ENCODE measurements at places on chromosomes 13 and 19.

DNA sequence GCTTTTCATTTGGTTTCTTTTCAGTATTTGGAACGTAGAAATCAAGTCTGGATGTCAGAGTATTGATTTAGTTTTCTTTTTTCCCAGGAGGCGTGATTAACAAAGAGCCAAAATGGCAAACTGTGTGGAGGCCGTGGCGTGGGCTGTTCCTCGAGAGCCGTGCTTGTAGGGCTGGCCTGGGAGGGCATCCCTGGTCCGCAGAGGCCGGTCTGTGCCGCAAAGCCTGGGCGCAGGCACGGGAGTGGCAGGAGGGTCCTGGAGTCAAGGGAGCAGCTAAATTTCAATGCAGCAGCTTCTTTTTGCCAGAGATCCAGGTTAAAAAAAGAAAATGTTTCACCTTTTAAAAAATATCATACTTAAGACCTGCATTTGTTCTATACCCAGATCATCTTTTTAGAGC lies 13.1 kb upstream of the MCF2L start:
- DNase-seq, result no peak

DNA sequence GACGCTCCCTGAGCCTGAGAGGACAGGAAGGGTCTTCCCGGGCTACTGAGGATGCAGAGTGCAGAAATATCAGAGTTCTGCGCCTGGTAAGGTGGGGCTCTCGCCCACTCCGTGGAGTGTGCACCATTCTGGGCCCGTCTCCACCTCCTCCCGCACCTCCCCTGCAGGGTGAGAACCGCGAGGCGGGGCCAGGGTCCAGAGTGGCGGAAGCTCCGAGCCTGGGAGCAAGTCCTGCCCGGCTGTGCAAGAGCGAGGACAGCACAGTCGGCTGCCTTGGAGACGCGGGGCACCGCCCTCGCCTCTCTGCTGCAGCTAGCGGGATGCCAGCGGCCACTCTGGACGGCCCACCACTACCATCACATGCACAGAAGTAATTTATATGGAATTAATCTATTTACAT lies 2304.4 kb downstream of the PCDH9 start:
- no peak for DNase-seq

DNA sequence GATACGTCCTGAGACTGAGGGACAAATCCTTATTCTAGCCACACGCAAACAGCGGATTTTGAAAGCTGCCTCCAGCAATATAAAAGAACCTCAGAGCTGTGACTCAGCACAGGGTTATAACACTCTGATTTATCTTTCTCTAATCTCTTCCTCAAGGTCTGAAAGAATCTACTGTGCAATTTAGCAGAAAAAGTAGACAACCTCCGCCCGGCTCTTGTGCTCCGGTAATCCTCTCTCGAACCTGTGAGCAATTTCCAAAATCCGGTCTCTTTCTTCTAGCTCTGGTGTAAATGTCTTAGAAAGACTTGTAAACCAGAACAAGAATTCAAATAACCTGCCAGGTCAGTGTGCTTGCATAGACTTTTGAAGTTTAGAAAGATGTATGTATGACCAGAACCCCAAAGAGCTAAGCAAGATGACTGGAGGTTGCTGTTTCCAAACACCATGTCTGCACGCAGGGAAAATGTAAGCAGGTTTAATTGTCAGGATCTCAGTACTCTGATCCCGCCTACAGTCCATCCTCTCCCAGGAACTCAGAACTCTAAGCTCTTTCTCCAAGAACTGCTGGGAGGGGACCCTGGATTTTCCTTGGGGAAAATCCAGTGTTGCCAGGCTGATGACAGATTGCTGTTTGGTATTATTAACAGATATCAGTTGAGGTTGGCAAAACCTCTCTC lies 338.1 kb downstream of the RFC3 start:
- DNase-seq, result no peak

GRCh38 chr19:1945899-1946298 lies 4.9 kb downstream of the CSNK1G2 start:
- DNase-seq, result no peak

GRCh38 chr19:35710784-35711723 lies 6.7 kb downstream of the ZBTB32 start:
- no peak for DNase-seq

DNA sequence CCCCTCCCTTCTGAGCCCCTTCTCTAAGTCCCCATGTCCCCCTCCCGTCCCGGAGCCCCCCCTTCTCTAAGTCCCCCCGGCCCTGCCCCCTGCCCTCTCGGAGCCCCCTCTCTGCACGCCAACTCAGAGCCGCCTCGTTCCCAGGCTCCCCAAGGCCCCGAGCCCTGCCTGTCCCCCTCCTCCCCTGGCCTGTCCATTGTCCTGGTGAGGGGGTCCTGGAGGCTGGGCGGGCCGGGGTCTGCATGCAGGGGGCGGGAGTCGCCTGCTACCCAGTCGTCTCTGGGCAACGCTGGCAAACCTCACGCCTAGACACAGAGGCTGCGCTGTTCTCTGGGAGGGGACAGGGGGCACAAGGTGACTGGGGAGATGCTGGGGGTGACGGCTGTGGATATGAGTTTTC lies 39.2 kb upstream of the SEMA6B start:
- DNase-seq, result no peak

- DNase-seq, result no peak
These were observed 338.7 kb downstream of the IRS2 start for GRCh38 chr13:109447667-109448066.

DNA sequence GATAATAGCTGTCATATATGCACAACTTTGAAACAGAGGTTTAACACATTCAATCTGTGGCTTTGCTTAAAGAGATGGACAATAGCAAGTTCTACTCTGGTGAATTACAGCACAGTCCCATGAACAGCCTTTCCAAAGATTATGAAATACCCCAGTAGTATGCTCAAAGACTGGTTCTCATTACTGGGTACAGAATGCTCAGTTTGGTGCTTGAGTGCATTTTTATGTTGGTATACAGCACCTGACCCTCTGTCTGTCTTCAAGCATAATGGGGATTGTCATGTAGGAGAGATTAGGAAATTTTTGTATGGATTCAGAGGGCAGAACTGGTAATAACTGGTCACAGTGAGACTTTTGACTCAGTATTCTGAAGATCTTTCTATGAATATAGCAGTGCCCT lies 7.6 kb downstream of the LMO7 start:
- no peak for DNase-seq

DNA sequence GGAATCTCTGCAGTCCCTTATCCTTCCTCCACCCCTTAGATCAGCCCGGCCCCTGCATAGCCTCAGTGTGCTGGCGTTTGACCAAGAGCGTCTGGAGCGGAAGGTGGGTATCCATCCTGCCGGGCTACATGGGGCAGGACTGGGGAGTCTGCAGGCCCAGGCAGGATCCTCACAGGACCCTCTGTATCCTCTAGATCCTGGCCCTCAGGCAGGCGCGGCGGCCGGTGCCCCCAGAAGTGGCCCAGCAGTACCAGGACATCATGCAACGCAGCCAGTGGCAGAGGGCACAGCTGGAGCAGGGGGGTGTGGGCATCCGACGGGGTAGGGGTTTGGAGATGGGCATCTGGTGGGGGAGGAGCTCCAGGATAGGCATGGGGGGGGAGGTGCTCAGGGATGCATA lies 8.9 kb downstream of the PODNL1 start:
- no peak for DNase-seq

GRCh38 chr13:109747524-109747923 lies 38.9 kb downstream of the IRS2 start:
- no peak for DNase-seq

- peak; percentile 85 for DNase-seq
These were observed 6.1 kb upstream of the LMNB2 start for GRCh38 chr19:2462635-2463421.

- DNase-seq, result no peak
These were observed 5.9 kb downstream of the PINLYP start for GRCh38 chr19:43581467-43581866.
